Testis (tissue), 5 donors: ENCODE measurements at places on chromosomes 12 and 14. TPM values are rescaled to one million over a fixed set of nuclear protein-coding genes. Genes with fewer than 3 reads are reported as not detected.
A peak's percentile ranks its signal among the peaks of the same experiment; 100 is the strongest.

GRCh38 chr14:22774011-22774706 lies 7.7 kb downstream of the OXA1L start:
- H3K27ac ChIP-seq: no peak overlapping the region
- no peak for DNase-seq

GRCh38 chr12:13472690-13473089 lies 276.2 kb downstream of the EMP1 start:
- H3K27me3 ChIP-seq: no peaks in the 10 kb centered on the region
- H3K4me3 ChIP-seq: no peak overlapping the region
- H3K4me1 ChIP-seq: no peaks in the 10 kb centered on the region

- no peak for DNase-seq
- H3K27ac ChIP-seq: no peak overlapping the region
- no peaks in the 10 kb centered on the region for H3K27me3 ChIP-seq
- peaks cover 14% of the 10 kb centered on the region for H3K4me1 ChIP-seq
Observed at GRCh38 chr14:100442498-100443490, 119.7 kb downstream of the SLC25A47 start.

- no peak overlapping the region for H3K4me3 ChIP-seq
- DNase-seq: no peak
- H3K27ac ChIP-seq: no peak overlapping the region
- H3K4me1 ChIP-seq: peaks cover 17% of the 10 kb centered on the region
- no peaks in the 10 kb centered on the region for H3K27me3 ChIP-seq
Observed at GRCh38 chr12:131103669-131104462, 150.2 kb downstream of the ADGRD1 start.

DNA sequence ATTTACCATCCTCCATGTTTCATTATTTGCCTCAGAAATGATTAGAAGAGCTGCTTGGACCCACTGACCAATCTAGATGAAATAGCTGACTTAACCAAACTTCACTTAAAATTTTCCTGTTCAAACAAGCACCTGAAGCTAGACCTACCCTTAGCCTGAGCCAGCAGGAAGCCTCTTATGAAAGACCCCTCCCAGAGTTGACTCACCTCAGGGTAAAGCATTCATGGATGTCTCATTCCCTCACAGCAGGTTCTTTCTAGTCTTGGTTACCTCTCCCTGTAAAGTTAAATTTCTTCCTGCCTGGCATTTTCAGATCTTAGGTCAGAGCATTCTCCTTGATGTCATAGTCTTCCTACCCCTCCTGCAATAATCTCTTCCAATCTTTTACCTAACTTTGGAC lies 1209.8 kb downstream of the FLRT2 start:
- no peaks in the 10 kb centered on the region for H3K36me3 ChIP-seq
- no peaks in the 10 kb centered on the region for H3K4me1 ChIP-seq
- DNase-seq: no peak

DNA sequence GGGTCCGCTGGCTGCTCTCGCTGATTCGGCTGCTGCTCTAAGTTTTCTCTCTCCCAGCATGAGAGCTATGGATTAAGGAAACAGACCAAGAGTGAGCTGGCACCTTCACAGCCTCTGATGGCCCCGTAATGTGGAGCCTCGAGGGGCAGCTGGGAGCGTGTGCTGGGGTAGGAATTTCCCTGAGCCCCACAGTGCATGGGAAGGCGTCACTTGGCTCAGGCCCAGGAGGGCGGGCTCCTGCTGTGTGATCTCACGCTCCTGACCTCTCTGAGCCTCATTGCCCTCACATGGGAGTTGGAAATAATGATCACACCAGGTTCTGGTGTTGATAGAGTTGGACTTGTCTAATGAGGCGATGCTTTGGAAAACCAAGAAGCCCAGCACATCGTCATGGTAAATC lies 238.6 kb upstream of the CRY1 start:
- DNase-seq: no peak
- no peak overlapping the region for H3K27ac ChIP-seq
- no peaks in the 10 kb centered on the region for H3K27me3 ChIP-seq
- no peaks in the 10 kb centered on the region for H3K4me1 ChIP-seq

GRCh38 chr12:81668475-81668874 lies 90.7 kb downstream of the PPFIA2 start:
- H3K27me3 ChIP-seq: no peaks in the 10 kb centered on the region
- no peak for DNase-seq
- H3K4me3 ChIP-seq: no peak overlapping the region
- no peaks in the 10 kb centered on the region for H3K4me1 ChIP-seq

DNA sequence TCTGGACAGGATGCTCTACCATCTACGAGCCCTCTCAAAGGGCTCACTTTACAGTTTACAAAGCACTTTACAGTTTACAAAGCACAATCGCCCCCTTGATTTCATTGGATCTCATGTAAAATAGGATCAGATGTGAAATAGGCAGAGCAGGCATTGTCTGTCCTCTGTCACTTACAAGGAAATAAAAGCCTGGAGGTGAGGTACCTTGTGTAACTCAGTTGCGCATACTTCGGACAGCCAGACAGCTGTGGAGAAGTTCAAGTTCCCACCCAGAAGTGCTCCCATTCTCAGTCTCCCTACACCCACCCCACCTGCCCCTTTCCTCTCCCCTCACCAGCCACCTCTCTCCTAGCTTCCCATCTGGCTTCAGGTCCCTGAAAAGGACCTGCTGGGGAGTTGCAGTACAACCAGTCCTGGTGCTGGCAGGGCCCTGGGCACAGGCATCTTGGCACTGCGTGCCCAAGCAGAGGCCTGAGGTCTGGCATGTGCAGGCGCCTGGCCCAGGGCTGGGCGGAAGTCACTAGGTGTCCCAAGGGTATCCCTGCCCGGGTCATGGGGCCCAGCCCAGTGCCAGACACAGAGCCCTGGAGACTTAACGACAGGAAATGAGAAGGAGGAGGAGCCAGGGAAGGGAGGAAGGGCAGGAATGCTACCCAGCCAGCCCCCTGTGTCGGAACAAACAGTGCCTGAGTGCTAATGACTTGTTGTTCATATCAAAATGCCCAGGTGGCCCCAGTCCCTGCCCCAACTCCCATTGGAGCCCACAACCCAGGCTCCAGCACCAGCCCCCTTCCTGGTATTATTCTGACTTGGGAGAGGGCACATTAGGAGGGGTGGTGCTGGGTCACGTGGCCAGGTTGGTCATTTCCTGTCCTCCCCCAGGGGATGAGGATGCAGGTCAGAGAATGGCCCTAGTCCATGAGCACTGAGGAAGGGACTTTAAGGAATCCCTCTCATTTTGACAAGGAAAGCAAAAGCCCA lies 5.4 kb downstream of the RAPGEF3 start:
- H3K4me1 ChIP-seq: peaks cover 39% of the 10 kb centered on the region
- peak overlapping the region; percentile 63 for H3K27ac ChIP-seq
- no peak overlapping the region for H3K4me3 ChIP-seq

DNA sequence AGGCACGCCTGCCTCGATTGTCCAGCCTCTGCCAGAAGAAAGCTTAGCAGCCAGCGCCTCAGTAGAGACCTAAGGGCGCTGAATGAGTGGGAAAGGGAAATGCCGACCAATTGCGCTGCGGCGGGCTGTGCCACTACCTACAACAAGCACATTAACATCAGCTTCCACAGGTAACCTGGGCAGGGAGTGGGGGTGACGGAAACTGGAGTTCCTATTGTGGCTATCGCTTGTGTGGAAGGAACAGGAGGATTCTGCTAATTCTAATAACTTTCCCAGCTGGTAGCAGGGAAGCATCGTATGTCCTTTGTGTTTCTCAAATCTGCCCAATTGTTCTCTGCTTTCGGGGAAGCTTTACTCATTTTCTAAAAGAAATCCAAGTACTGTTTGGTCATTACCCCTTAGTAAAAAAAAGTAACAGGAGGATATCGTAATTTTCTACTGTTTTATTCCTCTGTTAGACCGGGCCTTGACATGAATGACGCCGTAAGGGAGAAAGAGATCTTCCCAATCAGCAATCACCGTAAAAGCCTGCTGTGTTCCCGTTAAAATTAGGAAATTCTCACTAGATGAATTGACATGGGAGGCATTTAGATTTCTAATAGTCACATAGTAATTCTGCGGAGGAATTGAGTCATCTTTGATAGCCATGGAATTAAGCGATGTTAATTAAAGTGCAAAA lies 449 bp downstream of the THAP2 start:
- peak overlapping the region; percentile 95 for H3K4me3 ChIP-seq
- peaks cover 11% of the 10 kb centered on the region for H3K4me1 ChIP-seq
- no peaks in the 10 kb centered on the region for H3K27me3 ChIP-seq
- no peaks in the 10 kb centered on the region for H3K36me3 ChIP-seq

DNA sequence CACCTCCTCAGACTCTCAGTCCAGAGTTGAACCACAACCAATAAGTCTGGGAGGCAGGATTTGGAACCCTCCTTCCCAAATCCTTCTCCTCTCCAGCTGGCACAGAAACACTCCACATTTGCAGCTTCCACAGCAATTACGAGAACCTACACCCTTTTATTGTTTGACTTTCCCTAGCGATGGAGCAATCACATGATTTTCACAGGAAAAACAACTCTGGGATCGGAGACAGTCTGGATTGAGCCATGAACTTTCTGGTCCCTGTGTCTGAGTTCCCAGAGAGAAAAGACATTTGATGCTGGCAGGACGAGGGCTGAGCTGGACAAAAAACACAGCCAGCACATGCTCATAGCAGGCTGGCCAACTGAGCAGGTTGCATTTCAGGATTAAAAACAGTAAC lies 49.0 kb upstream of the STON2 start:
- DNase-seq: peak; percentile 58
- H3K4me3 ChIP-seq: no peak overlapping the region
- H3K27me3 ChIP-seq: no peaks in the 10 kb centered on the region
- H3K4me1 ChIP-seq: peaks cover 20% of the 10 kb centered on the region
- H3K36me3 ChIP-seq: no peaks in the 10 kb centered on the region

DNA sequence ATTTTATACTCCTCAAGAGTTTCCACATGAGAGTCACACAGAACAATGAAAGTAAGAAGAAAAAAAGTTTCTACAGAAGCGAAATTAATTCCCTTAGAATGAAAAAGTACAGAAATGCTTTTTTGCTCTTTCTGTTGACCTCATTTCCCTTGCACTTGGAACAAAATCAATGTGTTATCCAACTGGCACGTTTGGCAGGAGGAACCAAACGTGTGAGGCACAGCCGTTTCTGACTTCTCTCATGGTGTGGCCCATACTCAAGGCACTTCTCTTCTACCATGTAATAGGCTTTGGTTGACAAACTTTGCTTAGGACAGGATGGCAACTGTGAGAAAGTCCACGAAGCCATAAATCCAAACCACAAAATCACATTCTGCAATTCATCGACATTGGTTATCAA lies 297.0 kb downstream of the FUT8 start:
- no peaks in the 10 kb centered on the region for H3K27me3 ChIP-seq
- DNase-seq: peak; percentile 51
- H3K4me1 ChIP-seq: no peaks in the 10 kb centered on the region
- H3K36me3 ChIP-seq: no peaks in the 10 kb centered on the region
- no peak overlapping the region for H3K4me3 ChIP-seq

DNA sequence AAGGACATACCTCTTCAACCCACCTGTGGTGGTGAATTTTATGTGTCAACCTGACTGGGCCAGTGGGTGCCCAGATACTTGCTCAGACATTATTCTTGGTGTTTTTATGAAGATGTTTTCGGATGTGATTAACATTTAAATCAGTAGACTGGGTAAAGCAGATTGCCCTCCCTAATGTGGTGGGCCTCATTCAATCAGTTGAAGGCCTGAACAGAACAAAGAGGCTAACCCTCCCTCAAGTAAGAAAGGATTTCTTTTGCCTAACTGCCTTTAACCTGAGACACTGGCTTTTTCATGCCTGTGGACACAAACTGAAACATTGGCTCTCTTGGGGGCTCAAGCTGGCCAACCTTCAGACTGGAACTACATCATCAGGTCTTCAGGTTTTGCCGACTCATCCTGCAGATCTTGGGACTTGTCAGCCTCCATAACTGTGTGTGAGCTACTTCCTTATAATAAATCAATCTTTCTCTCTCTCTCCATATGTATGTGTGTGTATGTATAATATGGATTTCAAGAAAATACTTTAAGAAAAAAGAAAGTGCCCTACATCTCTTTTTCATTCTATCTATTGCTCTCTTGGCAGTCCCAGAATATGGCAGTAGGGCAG lies 39.4 kb downstream of the RTN1 start:
- DNase-seq: no peak
- no peak overlapping the region for H3K27ac ChIP-seq
- H3K36me3 ChIP-seq: no peaks in the 10 kb centered on the region
- H3K4me3 ChIP-seq: no peak overlapping the region

DNA sequence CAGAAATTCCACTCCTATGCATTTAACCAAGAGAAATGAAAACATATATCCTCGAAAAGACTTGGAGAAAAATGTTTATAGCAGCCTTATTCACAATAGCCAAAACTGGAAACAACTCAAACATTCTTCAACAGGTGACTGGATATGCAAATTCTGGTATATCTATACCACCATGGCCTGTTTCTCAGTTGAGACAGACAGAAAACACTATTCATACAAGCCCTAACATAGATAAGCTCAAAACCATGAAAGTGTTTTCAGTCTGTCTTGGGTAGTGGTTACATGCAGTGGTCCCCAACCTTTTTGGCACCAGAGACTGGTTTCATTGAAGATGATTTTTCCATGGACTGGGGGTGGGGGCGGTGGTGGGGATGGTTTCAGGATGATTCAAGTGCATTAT lies 83.8 kb downstream of the SRGAP1 start:
- no peaks in the 10 kb centered on the region for H3K4me1 ChIP-seq
- H3K36me3 ChIP-seq: no peaks in the 10 kb centered on the region
- no peaks in the 10 kb centered on the region for H3K27me3 ChIP-seq
- no peak overlapping the region for H3K4me3 ChIP-seq
- DNase-seq: no peak
- H3K27ac ChIP-seq: no peak overlapping the region

DNA sequence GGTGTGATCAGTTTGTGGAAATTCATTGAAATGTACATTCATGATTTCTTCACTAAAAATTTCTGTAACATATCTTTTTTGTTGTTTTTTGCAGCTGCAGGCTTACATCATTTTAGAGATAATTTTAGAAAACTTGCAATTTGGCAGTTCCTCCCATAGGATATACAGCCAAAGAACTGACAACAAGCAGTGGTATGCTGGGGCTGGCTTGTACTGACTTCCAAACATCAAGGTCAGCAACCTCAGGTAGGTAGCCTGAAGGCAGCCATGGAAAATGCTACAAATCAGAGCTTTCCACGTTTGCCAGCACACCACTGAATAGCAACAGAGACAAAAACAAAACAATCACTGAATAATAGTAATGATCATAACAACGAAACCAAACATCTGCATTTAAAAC lies 21.2 kb downstream of the TRIM9 start:
- DNase-seq: no peak
- no peak overlapping the region for H3K27ac ChIP-seq
- no peaks in the 10 kb centered on the region for H3K27me3 ChIP-seq
- H3K4me3 ChIP-seq: no peak overlapping the region
- H3K4me1 ChIP-seq: peaks cover 5% of the 10 kb centered on the region

GRCh38 chr14:97379091-97379531 lies 581.9 kb downstream of the VRK1 start:
- H3K27ac ChIP-seq: no peak overlapping the region
- no peak overlapping the region for H3K4me3 ChIP-seq
- H3K4me1 ChIP-seq: no peaks in the 10 kb centered on the region
- H3K36me3 ChIP-seq: no peaks in the 10 kb centered on the region
- H3K27me3 ChIP-seq: no peaks in the 10 kb centered on the region

Gene OAS1
- 13.8 TPM for total RNA-seq

Gene TTC9
- total RNA-seq: 2.4 TPM

Gene SMCO3
- 0.39 TPM for total RNA-seq

Gene RNASE3
- total RNA-seq: 0.50 TPM

Gene HELB
- 6.3 TPM for total RNA-seq

Gene PMEL
- 8.9 TPM for total RNA-seq

Gene TAS2R42
- total RNA-seq: not detected

Gene VWF
- 86.2 TPM for total RNA-seq

Gene ANO6
- total RNA-seq: 75.7 TPM
